AG20443 (cell line): ENCODE measurements at places on chromosomes 3 and 15.

GRCh38 chr15:34014556-34014955 lies 24.4 kb downstream of the AVEN start:
- DNase-seq = no peak

DNA sequence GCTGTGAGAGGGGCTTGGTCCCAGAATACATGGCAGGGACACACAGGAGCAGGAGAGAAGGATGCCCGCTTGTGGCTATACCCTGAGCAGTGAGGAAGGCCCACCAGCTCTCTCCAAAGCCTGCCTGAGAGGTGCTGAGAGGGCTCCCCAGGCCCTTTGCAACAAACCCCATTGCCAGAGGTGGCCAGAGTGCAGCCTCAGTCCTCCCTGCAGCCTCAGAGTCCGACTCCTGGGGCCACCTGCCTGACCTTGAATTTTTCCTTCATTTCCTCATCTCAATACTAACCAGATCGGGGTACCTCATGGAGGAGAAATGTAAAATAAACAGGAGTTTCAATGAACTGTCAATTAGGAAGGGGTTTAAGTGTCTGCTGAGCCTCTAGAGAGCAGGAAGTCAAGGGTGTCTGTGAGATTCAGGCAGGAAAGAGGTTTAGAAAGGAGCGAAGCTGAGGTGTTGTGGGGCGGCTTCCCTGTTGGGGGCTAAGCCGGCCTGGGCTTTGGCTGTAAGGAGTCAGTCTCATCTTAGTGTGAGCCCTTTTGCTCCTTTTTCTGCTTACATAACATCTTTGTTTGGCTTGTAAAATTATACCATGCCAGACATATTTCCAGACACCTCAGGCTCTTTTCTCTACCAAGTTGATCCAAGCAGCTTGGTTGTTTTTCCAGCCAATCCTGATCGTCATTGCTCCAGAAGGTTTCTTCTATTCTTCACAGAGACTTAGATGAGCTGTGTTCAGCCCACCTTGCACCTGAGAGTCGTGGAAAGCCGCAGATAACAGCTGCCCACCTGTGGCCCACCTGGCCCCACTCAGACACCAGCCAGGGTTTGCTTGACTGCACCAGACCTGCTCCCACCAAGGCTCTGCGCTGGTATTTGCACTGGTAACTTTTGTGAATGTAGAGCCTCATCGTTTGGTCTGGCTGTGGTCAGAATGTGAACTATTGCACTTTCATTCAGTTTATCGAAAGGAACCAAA lies 36.7 kb downstream of the CMTM7 start:
- no peak for DNase-seq

DNA sequence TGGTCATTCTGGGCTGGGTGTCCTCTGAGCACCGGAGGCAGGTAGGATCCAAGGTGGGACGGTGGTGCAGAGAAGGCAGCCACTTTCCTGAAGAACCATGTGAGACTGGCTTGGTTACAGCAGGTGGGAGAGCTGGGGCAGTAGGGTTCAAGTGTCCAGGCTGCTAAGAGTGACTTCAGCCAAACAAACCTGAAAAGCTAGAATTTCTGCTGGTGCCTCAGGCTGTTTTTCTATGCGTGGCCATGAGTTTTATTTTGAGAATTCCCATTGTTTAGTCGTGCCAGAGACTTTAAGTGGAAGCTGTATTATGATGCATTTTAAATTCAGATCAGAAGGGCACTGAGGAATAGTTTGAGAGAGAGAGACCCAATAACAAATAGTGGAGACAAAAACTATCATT lies 20.1 kb downstream of the USP13 start:
- DNase-seq = no peak

DNA sequence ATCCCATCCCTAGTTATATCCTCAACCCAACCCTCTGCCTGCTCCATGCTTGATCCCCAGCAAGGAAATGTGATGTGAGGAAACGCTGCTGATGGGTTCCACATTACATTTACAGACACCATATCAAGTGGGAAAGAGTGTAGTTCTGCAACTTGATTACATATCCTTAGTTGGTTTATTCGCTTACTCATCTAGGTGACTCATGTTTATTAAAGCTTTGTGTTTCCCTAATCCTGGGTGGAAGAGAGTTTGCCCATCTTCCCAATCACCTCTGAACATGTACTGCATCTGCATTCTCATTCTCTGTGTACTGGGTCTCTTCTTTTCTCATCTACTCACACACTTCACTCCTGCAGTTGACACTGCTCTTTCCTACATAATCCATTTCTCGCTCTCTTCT lies 91.7 kb upstream of the PDZRN3 start:
- DNase-seq = peak; percentile 37

DNA sequence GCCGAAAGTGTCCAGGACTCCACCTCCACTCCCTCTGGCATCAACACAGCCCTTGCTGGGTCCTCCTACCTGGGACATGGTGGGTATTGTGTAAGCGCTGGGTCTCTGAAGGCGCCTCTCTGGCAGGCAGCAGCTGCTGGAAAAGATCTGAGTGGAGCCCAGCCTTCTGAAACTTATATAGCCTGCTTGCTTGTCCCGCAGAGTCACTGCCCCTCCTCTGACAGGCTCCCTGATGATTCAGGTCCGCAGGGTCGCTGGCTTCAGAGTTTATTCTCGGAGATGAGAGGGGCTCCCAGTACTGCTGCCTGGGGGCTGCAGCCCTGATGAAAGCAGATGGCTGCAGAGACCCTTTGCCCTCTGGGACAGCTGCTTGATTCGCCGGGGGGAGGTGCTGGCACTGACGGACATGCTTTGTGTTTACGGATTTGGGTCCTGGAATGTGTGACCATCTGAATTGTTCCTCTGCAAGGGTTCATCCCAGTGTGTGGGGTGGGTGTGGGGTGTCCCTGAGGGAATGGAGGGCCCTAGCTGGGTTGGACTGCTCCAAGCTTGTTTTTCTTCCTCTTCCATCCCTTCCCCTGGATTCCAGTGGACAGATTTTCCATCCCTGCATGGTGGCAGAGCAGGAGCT lies at the start of gene MUSTN1:
Gene MUSTN1 (minus strand): TSS at position 149 of the 631 bp plus-strand sequence. CDS start 71 bp downstream, at position 78.
- no peak for DNase-seq

- no peak for DNase-seq
These were observed 54.7 kb downstream of the CRYGS start for GRCh38 chr3:186489507-186489906.

- no peak for DNase-seq
These were observed 831.7 kb upstream of the ARPP21 start for GRCh38 chr3:34807611-34808010.

GRCh38 chr3:133747907-133748639 lies 1.9 kb downstream of the TF start:
- no peak for DNase-seq

GRCh38 chr3:133943639-133944141 lies 48.0 kb upstream of the RAB6B start:
- DNase-seq = peak; percentile 82

DNA sequence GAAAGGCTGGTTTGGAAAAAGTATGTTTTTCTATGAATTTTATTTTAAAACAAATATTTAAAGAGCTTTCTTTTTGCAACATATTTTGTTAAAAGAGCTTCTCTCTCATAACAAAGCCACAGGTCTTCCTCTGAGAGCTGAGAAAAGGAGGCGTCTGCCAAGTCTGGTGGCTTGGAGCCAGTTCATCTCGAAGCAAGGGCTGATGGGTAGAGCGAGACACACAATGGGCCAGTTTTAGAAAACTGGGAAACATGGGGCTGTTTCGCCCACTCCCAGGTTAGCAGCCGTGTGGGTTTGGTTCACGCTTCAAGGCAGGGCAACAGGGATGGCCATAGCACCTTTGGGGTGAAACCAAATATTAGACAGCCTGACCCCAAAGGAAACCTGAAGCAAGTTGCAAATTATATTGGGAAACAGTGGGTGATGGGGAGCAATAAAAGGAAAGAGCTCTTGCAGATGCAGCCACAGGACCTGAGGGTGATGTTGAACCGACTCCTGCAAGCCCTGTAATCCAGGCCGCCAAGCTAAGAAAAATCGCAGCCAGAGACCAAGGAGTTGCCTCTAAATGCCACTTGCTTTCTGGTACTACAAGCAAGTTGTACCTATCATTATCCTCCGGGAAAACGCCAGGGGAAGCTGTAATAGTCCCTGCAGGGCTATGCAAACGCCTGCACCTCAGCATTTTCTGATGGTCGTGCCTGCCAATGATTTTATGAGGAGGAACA lies 88.4 kb upstream of the GALNT15 start:
- DNase-seq = no peak

DNA sequence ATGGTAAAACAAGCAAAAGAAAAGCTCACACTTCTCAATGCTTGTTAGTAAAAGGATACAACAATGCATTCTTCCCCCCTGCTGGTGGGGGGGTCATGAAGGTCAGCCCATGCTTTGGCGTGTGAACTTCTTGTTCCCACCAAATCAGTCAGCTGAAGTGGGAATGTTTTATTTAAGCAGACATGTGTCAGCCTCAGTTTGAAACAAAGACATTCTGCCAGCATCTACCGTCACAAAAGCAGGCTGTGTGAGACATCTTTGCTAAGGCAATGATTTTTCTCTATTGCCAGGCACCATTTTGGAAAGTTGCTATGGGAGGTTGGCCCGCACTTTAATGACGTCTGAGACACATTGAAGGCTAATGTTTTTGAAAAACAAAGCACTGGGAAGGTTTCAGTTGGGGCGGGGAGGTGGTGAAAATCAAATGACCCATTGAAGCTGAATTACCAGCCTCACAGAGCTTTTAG lies 206.6 kb downstream of the TLE3 start:
- no peak for DNase-seq

DNA sequence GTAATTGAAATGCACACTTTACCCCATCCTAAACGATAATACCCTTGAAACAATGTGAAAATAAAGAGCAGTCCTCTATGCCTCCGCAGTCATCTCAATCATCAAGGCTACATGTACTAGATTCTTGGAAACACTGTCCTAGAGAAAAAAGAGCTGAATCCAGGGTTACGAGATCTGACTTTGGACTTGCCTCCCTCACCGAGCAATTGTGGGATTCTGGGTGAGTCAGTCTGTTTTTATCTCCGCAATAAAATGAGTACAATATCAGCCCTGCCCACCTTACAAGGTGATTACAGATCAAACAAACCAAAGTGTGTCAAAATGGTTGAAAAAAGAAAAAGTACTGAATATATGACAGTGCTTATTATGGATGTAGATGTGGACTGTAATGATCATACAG lies 152.3 kb upstream of the SNTN start:
- DNase-seq = no peak

GRCh38 chr15:93899817-93900216 lies 331.5 kb upstream of the MCTP2 start:
- no peak for DNase-seq

- DNase-seq = peak; percentile 71
These were observed 38.4 kb upstream of the TRAK1 start for GRCh38 chr3:42052484-42053351.

- no peak for DNase-seq
These were observed 39.0 kb downstream of the LRTM1 start for GRCh38 chr3:54888873-54889272.

- no peak for DNase-seq
These were observed 572.6 kb downstream of the FOXP1 start for GRCh38 chr3:71010726-71011455.

- DNase-seq = no peak
These were observed 1501.2 kb upstream of the CADM2 start for GRCh38 chr3:83457551-83457950.

GRCh38 chr3:162130582-162130981 lies 634.0 kb downstream of the OTOL1 start:
- DNase-seq = no peak

GRCh38 chr3:124014366-124014942 lies 22.5 kb upstream of the ROPN1 start:
- DNase-seq = peak; percentile 36

DNA sequence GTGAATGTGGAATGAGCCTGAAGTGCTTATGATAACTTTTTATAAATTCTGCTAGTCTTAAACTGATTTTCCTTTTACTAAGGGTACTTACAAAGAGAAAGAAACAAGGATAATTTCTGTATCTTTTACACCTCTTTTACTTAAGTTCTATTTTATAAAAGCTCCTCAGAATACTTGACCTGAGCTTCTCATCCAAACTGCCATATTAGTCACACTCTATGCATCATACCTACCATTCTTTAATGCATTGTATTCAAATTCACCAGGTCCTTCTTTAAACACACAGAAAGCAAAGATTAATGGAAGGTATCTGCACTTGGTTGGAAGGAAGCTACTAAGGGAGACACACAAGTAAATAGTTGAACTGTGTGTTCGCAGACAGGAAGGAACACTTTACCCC lies 1.6 kb upstream of the TOPAZ1 start:
- no peak for DNase-seq

DNA sequence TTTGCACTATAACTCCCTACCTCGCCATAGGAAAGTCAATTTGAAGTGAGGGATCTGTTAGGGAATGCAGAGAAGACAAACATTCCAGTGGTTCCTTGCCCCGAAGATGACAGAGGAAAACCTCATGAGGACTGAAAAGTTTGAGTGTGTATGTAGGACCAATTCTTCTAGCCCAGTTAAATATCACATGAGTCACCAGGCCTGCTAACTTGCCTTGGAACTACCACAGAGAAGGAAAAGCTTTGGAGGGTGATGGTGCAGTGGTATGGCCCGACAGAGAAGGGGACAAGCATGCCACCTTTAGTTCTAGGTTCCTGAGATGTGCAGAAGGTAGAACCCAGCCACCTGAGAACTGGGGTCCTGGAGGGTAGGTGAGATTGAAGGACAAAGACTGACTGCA lies 2.6 kb upstream of the UPK1B start:
- DNase-seq = peak; percentile 30

DNA sequence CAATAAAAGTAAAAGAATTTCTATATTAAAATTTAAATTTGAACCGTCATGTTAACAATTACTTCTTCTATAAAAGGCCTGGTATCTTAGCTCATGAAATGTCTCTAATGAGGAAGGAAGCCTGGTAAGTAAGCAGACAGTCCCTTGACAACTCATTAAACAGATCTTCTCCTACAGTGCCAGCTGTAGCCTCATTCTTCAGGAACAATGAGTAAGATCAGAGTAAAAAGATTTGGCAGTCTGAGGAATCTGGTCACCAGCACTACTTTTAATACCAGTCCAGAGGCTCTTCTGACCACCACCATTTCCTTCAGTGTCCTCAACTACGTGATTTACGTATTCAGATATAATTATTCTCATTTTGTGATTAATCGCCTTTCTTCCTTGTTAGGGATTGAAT lies 955.0 kb upstream of the ALCAM start:
- DNase-seq = peak; percentile 24
